ENCODE measurements at places on chromosomes 7 and 10. TPM values are rescaled to one million over a fixed set of nuclear protein-coding genes. Genes with fewer than 3 reads are reported as not detected.

DNA sequence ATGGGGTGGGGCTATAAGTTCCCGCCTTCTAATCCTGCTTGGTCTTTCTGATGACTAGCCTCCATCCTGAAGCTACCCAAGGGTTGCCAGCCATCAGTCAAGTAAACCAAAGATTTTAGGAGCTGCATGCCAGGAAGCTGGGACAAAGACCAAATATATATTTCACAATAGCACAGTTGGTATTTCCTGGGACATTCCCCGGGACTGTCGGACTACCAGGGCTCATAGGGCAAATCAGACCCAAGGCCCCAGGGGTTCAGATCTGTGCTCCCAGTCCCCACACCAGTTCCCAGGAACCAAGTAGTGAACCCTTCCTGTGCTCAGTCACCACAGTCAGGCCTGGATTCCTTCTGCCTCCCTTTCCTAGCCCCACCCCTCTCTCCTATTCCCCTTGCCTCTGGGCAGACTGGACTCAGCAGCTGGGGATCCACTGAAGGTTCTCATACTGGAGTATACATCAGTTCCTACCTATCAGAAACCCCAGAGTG, 5.7 kb upstream of the CXCL12 start:
- no peak for DNase-seq

DNA sequence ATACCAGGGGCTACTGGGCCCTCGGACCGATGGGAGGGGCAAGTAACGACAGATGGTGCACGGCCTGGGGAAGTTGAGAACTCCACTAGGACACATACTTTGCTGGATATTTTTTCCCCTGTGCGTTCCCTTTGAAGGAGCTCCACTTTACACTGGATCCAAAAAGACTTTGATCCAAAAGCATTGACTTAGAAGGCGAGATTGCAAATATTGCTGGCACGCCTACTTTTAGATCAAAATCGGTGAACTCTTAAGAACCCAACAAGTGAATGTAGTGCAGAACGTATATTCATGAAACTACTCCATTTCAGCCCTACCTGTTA, 436 bp upstream of the SLC25A13 start:
- no peak for DNase-seq

DNA sequence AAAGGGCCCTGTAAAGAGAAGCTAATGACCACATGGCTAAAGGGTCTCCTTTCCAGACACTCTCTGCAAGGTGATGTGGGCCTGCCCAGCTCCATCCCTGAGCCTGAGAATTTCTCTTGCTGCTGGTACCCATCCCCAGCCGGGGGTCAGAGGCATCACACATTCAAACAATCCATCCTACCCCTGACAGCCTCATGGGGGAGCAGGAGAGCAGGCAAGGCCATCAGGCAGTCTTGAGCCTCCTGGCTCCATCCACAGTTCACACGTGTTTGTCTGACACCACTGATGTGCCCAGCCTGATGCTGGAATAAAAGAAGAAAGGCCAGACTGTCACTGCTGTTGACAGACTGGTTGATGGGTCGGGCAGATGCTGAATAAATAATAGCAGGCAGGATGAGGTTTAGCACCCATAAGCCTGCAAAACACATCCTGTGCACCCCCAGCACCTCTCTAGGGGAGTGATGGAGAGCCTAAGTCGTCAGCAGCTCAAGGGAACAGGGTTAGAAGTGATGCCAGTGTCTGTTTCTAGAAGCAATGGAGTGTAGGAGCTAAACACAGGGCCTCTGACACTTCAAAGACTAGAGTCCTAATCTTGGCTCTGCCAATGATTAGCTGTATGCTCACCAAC, 43.5 kb downstream of the TLL2 start:
- no peak for DNase-seq

HOXA13 gene
- not detected for total RNA-seq

CUBN gene
- 5.3 TPM for total RNA-seq

CXCL12 gene
- 0.13 TPM for total RNA-seq
